ENCODE measurements at places on chromosomes 1 and 21. TPM values are rescaled to one million over a fixed set of nuclear protein-coding genes. Genes with fewer than 3 reads are reported as not detected.
A peak's percentile ranks its signal among the peaks of the same experiment; 100 is the strongest.

DNA sequence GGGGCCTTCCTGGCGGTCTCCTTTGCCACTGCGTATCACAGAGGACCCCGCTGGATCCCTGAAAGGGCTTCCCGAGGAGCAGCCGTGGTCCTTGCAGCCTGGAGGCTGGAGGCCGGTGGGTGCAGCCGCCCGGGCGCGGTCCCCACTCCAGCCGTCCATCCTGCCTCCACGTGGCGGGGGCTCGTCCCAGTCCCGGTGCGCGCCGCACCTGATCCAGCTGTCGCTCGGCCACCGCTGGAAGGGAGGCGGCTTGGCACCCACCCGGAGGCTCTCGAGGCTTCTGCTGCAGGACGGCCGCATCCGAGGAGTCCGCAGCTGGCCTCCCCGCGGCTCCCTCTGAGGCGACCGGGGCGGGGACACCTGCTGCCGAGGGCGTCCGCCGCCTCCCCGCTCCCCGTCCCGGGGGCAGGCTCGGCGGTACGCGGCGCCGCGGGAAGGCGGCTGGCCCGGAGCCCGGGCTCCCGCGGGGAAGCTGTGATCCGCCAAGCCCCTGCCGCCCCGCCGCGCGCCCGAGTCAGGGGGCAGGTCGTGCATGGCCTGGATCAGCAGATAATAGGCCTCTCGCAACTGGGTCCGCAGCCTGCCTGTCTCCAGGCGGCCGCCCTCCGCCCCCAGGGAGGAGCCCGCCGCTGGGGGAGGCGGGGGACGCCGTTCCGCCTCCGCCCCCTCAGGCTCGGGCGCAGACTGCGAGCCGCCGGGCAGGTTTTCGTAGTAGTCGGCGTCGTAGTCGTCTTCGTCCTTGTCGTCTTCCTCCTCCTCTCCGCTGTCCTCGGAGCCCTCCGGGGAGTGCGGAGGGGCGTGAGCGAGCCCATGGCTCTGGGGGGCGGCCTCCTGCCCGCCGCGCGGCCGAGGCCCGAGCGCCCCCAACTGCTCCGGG, at the start of gene SYDE2:
SYDE2 (minus strand) TSS at position 554 of the 877 bp plus-strand sequence; CDS start at position 534, 20 bp downstream.
- H3K27ac ChIP-seq: peak within 1 kb of the TSS; percentile 96
- H3K4me1 ChIP-seq: peaks cover 72% of the 10 kb centered on the region
- H3K27me3 ChIP-seq: no peaks in the 10 kb centered on the region
- peak within 1 kb of the TSS; percentile 95 for H3K4me3 ChIP-seq

- no peak for DNase-seq
- H3K4me3 ChIP-seq: peak overlapping the region; percentile 71
- no peak overlapping the region for H3K27ac ChIP-seq
- peaks cover 81% of the 10 kb centered on the region for H3K27me3 ChIP-seq
- peaks cover 17% of the 10 kb centered on the region for H3K4me1 ChIP-seq
- H3K36me3 ChIP-seq: peaks cover 8% of the 10 kb centered on the region
Observed at GRCh38 chr1:90718411-90719329, 1.6 kb upstream of the BARHL2 start.

DNA sequence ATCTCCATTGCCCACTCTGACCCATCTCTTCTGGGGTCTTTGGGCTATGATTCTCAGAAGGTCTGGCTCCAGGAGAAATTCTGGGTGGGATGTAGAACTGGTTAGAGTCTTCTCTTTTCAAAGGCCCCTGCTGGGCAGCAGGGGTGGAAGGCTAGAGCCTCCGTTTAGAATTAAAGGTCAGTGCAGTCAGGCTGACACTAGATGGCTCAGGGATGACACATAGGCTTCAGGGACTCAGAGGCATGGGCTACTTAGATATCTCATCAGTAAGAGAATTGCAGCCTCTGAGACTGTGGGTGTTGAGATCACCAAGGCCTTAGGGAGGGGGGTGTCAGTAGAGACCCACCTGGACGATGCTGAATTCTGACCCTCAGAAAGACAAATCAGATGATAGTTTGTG, 12.6 kb upstream of the PPM1J start:
- H3K4me1 ChIP-seq: peaks cover 8% of the 10 kb centered on the region
- no peak overlapping the region for H3K27ac ChIP-seq
- no peak overlapping the region for H3K4me3 ChIP-seq
- H3K36me3 ChIP-seq: no peaks in the 10 kb centered on the region

- H3K27ac ChIP-seq: no peak overlapping the region
- H3K4me3 ChIP-seq: no peak overlapping the region
- DNase-seq: no peak
Observed at GRCh38 chr21:27196651-27197050, 229.8 kb upstream of the ADAMTS5 start.

DNA sequence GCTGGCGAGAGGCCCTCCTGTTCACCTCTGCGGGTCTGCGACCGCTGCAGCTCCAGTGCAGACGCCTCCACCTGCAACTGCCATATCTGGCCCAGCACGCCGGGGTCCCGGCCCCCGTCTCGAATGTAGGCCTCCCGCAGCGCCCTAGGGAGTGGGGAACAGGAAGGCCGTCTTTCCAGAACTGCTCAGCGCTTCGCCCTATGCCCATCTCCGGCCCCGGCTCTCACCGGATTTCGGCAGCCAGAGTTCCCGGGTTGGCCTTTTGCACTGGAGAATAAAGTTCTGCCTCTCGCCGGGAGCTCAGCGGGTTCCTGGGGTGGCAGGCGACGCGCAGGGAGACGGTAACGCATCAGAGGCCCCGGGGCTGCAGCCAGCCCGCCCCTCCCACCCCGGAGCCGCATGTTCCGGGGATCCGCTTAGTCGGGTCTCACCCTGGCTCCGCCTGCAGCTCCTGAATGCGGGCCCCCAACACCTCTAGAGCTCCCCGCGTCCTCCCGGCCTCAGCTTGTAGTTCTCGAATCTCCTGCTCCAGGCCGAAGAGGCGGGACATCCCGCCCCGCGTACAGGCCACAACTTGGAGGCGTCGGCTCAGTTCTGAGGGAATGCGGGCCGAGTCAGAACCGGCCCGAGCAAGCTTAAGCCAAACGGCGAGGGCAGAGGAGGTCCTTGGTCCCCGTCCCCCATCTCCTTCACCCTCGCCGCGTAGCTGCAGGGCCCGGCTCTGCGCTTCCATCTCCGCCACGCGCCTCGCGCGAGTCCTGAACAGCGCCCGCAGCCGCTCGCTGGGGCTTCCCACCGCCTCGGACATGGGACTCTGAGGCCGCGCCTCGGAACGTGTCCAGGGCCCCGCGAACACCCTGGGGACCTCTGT, 1.1 kb downstream of the CCDC17 start:
- no peaks in the 10 kb centered on the region for H3K4me1 ChIP-seq
- peak; percentile 92 for DNase-seq

Gene RBM11
- total RNA-seq: not detected

Gene INAVA
- 3.8 TPM for total RNA-seq

Gene AADACL4
- not detected for total RNA-seq

Gene DCLRE1B
- 11.4 TPM for total RNA-seq
